Colonic mucosa (tissue), 4 donors: ENCODE measurements at places on chromosomes 4 and X. TPM values are rescaled to one million over a fixed set of nuclear protein-coding genes. Genes with fewer than 3 reads are reported as not detected.

LNX1 gene
- total RNA-seq, result 25.0 TPM

CD38 gene
- 2.5 TPM for total RNA-seq

CTSO gene
- total RNA-seq, result 3.3 TPM

DNA sequence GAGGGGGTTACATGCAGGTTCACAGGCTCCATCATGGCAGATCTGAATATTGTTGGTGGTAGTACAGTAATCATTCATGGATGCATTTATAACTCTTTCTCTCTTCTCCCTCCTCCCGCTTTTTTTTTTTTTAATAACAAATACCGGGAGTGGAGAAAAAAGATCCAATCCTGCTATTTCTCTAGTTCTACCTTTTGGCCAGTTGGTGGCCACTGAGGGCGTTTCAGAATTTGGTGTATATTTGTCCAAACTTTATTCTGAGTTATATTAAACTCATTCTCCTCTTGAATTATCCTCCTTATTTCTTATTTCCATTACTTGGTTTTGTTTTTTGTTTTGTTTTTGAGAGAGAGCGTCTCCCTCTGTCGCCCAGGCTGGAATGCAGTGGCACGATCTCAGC, 74.8 kb downstream of the HMGB2 start:
- DNase-seq, result no peak

GRCh38 chrX:22516893-22517292, 244.2 kb downstream of the CBLL2 start:
- no peak for DNase-seq

DNA sequence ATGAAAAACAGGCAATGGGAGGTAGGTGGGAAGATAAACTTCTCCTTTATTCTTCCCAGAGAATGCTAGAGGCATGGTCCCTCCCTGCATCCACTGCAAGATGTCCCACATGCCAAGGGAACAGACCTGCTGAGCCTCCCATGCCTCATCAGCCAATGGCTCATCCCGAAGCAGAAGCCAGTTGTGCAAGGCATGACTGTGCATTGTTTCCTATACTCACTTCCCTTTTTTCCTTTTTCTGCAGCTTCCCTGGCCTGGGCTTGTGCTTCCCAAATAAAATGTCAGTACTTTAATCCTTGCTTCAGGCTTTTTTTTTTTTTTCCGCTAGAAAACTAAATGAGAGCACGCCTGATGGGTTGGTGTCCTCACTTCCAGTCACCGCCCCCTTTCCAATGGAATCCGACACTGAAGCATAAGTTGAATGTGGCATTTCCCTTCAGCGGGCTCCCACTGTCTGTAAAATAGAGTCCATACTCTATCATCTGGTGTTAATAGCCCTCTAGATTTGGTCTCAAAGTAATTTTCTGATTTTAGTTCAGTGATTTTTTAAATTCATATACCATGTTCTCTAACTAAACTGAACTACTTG, 239.0 kb upstream of the JADE1 start:
- DNase-seq, result no peak
